A549 treated with Mapracorat at 1 μM for 4 hours (cell line): ENCODE measurements at places on chromosomes 2 and 18. TPM values are rescaled to one million over a fixed set of nuclear protein-coding genes. Genes with fewer than 3 reads are reported as not detected.

PTPRM gene
- 29.2 to 35.4 TPM (median 32.0 TPM) in 5 replicates for total RNA-seq

HJURP gene
- 58.1 to 61.5 TPM (median 59.1 TPM) in 5 replicates for total RNA-seq

PHLPP1 gene
- 6.2 to 8.9 TPM (median 7.3 TPM) in 5 replicates for total RNA-seq

DYSF gene
- total RNA-seq: 0.50 to 1.0 TPM (median 0.78 TPM) in 5 replicates

RAD51AP2 gene
- not detected in 5 replicates for total RNA-seq

ASB18 gene
- not detected in 5 replicates for total RNA-seq

ING5 gene
- total RNA-seq: 19.9 to 24.7 TPM (median 23.5 TPM) in 5 replicates

RGPD6 gene
- 8.0 to 11.4 TPM (median 9.8 TPM) in 5 replicates for total RNA-seq

POTEC gene
- not detected in 5 replicates for total RNA-seq

PLCL1 gene
- not detected in 5 replicates for total RNA-seq

ACVR1C gene
- total RNA-seq: not detected in 5 replicates

AFF3 gene
- total RNA-seq: 0.01 to 0.08 TPM (median 0.08 TPM) in 3 of 5 replicates, not detected in the others

LINC00305 gene
- not detected in 5 replicates for total RNA-seq

UCN gene
- 0.30 to 2.8 TPM (median 1.4 TPM) in 5 replicates for total RNA-seq

ABHD1 gene
- 0.77 to 2.1 TPM (median 1.5 TPM) in 5 replicates for total RNA-seq

SAG gene
- not detected in 5 replicates for total RNA-seq

GCA gene
- 5.0 to 7.4 TPM (median 6.6 TPM) in 5 replicates for total RNA-seq
